ENCODE measurements at places on chromosomes 4 and X. TPM values are rescaled to one million over a fixed set of nuclear protein-coding genes. Genes with fewer than 3 reads are reported as not detected.

Gene TXK
- total RNA-seq = 28.6 TPM

Gene LIAS
- total RNA-seq = 30.9 TPM

Gene IL21
- 53.1 TPM for total RNA-seq

DNA sequence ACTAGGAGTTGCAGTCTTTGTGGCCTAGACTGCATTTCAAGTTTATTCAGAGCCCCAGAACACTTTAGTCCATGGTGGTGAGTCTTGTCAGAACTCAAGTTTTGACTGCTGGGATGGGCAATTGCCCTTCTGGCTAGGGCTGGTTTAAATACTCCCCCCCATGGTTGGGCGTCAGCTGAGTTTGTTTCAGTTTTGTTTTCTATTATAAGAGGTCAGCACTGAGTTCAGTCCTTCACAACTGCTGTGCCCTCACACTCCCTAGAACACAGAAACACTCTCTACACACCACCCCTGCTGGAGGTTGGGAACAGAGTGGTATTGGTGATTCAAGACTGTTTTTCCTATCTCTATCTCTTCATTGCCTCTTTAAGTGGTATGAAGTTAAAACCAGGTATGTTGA, 217.0 kb downstream of the GUCY2F start:
- no peak overlapping the region for H3K27ac ChIP-seq
- H3K36me3 ChIP-seq = no peaks in the 10 kb centered on the region
- no peaks in the 10 kb centered on the region for H3K4me1 ChIP-seq

GRCh38 chr4:105194328-105195231, 47.9 kb downstream of the TET2 start:
- peaks cover 38% of the 10 kb centered on the region for H3K36me3 ChIP-seq

Gene MSANTD1
- 0.49 TPM for total RNA-seq

DNA sequence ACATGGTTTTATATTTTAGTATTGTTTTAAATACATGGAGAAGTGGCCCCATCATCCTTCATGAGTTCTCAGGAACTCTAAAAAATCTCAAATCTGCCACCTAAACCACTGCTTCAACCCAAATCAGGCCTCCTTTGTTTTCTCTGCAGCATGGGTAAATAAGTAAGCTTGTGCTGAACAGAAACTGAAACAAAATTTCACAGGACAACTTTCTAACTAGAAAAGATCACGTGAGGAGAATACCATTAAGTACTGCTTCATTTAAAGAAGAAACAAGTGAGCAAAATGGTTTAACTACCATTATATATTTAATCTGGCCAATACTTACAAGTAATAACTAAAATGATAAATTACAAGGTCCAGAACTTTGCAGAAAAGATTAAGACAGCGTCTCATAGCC, 2.5 kb downstream of the ARAP2 start:
- no peaks in the 10 kb centered on the region for H3K27me3 ChIP-seq
- no peak for DNase-seq
- peak overlapping the region; percentile 58 for H3K27ac ChIP-seq

DNA sequence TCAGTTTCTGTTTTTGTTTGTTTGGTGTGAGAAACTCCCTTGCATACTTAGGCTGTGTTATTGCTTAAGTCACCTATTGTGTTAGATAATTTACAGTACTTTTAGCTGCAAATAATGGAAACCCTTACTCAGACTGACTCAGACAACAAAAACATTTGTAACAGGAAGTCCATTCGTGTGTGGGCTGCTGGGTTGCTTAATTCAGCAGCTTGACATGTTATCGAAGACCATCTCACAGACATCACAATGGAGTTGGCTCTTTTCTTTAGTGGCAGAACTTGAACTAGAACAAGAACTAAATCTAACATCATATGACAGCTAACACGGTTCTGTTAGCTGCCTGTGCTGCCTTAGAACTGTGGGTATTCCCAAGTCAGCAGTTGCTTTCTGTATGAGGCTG, 9.9 kb upstream of the GABRE start:
- no peak overlapping the region for H3K4me3 ChIP-seq
- DNase-seq = no peak
- H3K36me3 ChIP-seq = no peaks in the 10 kb centered on the region
- no peaks in the 10 kb centered on the region for H3K4me1 ChIP-seq

Gene NXF2B
- not detected for total RNA-seq

Gene TEX13B
- not detected for total RNA-seq

DNA sequence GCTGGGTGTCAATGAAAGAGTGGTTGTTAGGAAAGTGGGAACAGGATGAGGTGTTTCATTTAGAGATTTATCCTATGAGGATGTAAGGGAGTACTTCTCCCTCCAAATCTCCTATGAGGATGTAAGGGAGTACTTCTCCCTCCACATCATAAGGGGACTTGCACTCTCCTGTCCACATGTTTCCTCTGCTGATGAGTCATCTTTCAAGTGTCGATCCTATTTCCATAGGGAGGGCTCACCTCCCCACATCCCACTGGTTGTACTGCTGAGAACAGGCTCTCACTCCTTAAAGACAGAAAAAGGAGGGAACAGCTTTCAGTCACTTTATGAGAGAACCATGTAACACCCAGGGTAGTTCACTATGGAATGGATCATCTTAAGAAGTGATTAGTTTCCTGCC, 65.0 kb downstream of the INPP4B start:
- H3K36me3 ChIP-seq = peaks cover 8% of the 10 kb centered on the region
- no peaks in the 10 kb centered on the region for H3K27me3 ChIP-seq
- peaks cover 2% of the 10 kb centered on the region for H3K4me1 ChIP-seq
- H3K27ac ChIP-seq = no peak overlapping the region
- H3K4me3 ChIP-seq = no peak overlapping the region
- DNase-seq = no peak

Gene AGA
- 14.4 TPM for total RNA-seq

DNA sequence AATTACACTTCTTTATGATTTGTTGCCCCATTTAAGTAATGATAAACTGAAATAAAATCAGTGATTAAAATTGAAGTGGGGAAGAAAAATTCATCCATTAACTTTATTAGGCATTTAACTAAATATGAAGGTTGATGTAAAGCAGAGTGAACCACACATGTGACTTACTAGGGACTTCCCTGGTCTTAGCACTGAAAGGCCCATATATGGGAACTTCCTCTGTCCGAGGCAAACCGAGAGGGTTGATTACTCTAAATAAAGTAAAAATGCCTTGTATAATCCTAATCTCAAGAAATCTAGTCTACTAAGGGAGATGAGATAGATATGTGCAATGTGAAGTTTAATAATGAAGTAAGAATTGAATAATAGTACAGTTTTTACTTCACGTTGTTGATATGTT, 403.9 kb upstream of the RPS6KA3 start:
- H3K4me1 ChIP-seq = no peaks in the 10 kb centered on the region
- H3K27me3 ChIP-seq = no peaks in the 10 kb centered on the region
- DNase-seq = no peak
- no peak overlapping the region for H3K4me3 ChIP-seq

Gene CPZ
- total RNA-seq = not detected

- DNase-seq = no peak
- H3K36me3 ChIP-seq = no peaks in the 10 kb centered on the region
- no peaks in the 10 kb centered on the region for H3K27me3 ChIP-seq
- H3K27ac ChIP-seq = no peak overlapping the region
- no peak overlapping the region for H3K4me3 ChIP-seq
- H3K4me1 ChIP-seq = no peaks in the 10 kb centered on the region
Observed at GRCh38 chrX:11530621-11531020, 135.1 kb downstream of the ARHGAP6 start.

GRCh38 chr4:105686571-105686970, 21.9 kb downstream of the INTS12 start:
- H3K4me1 ChIP-seq = no peaks in the 10 kb centered on the region
- no peak for DNase-seq
- H3K27ac ChIP-seq = no peak overlapping the region
- no peaks in the 10 kb centered on the region for H3K27me3 ChIP-seq

Gene WWC2
- total RNA-seq = 10.0 TPM

Gene PITX2
- total RNA-seq = not detected

Gene MND1
- total RNA-seq = 51.3 TPM

DNA sequence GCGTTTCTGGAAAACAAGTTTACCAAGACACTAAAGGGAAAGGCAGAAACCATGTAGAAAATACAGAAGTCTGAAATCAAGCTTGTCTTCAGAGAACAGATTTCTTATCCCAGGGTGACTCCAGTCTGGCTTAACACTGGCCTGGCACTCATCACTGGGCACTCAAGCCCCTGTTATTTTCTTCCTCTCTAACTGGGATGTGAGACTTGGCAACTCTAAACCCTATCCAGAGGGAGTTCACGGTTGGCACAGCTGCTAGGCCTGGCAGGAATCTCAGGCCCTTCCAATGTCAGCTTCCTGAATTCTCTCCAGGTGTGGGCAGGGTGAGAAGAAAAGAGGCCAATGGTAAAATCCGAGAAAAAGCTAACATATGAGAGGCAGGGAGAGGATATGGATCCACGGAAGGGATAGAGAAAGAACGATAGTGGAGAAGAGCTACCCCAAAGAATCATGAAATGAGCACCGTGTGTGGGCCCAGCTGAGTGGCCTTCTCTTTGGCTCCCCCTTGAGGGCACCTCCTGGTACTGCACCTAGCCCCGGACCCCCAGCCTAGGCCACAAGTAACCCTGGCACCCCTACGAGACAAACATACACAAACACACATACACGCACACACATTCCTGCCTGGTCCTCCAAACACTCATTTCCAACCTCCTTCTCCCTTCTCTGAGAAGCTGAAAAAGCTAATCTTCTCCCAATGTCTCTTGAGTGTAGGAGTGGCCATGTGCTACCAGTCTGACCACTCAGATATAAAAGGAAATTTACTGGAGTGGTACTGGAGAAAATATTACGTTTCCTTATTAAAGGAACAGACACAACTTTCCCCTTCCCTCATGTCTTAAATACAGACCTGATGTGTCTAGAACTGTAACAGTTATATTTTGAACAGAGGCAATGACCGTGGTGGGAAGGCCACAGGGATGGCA, 16.6 kb upstream of the PTCHD1 start:
- no peak overlapping the region for H3K27ac ChIP-seq
- no peaks in the 10 kb centered on the region for H3K4me1 ChIP-seq
- DNase-seq = peak; percentile 35
- no peak overlapping the region for H3K4me3 ChIP-seq
- no peaks in the 10 kb centered on the region for H3K36me3 ChIP-seq
- no peaks in the 10 kb centered on the region for H3K27me3 ChIP-seq

Gene TRIM61
- 0.67 TPM for total RNA-seq

DNA sequence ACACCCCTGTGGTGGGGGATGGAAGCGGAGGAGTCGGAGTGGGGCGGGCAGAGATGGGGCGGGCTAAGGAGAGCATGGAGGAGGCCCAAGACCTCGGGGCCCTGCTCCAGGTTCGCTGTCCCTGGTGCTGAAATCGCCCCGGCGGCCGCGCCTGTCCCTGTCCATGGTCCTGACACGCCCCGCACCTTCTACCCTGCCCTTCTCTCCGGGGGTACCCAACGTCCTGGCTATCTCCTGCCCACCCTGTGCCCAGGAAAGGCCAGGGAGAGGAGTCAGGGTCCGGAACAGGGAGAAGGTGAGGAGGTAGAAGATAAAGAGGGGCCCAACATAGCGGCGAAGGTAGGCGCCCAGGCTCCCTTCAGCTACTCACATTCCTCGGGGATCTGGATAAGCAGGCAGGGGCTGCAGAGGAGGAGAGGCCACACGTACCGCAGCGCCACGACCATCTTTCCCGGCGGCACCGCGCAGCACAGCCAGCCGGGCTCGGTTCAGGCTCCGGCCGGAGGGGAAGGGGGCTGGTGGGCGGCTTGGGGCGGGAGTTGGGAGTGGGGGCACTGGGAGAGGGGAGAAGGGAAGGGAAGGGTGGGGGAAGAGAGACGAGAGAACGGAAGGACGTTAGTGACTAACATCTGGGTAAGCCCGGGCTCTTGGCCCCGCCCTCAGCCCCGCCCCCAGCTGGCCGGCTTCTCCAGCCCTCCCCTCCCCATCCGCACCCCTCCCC, 10.4 kb downstream of the L1CAM start:
- no peak overlapping the region for H3K4me3 ChIP-seq
- DNase-seq = peak; percentile 72
- no peak overlapping the region for H3K27ac ChIP-seq
- no peaks in the 10 kb centered on the region for H3K36me3 ChIP-seq
- H3K4me1 ChIP-seq = peaks cover 18% of the 10 kb centered on the region

DNA sequence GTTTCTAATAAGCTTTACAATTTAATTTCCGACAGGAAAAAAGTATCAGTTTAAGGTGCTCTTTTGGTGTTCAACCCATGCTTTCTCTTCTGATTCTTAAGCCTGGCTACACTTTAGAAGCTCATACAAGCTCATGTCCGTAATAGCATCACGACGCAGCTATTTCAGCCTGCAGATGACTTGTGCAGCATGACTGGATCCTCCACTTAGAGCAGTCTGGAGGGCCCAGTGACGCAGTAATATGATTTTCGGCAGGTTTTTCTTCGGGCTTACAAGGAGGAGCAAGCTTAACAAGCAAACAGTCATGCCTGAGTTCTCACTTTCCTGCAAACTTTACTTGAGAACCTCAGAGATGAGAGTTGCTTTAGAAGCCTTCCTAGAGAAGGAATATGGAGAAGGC, 85.3 kb upstream of the MAML3 start:
- H3K36me3 ChIP-seq = no peaks in the 10 kb centered on the region
- H3K27me3 ChIP-seq = peaks cover 8% of the 10 kb centered on the region
- no peak for DNase-seq
- H3K4me3 ChIP-seq = no peak overlapping the region
- H3K27ac ChIP-seq = no peak overlapping the region

- H3K4me3 ChIP-seq = peak within 1 kb of the TSS; percentile 70
- H3K27me3 ChIP-seq = no peaks in the 10 kb centered on the region
- peaks cover 15% of the 10 kb centered on the region for H3K4me1 ChIP-seq
- H3K27ac ChIP-seq = no peak within 1 kb of the TSS
- DNase-seq = peak; percentile 31
Observed at GRCh38 chrX:154750301-154751202, at the start of gene GAB3. GAB3 (minus strand) TSS chrX:154751077; CDS start chrX:154751025, 52 bp downstream.

- H3K4me3 ChIP-seq = no peak overlapping the region
- no peaks in the 10 kb centered on the region for H3K36me3 ChIP-seq
- H3K4me1 ChIP-seq = peaks cover 18% of the 10 kb centered on the region
- H3K27ac ChIP-seq = no peak overlapping the region
- DNase-seq = peak; percentile 7
- H3K27me3 ChIP-seq = no peaks in the 10 kb centered on the region
Observed at GRCh38 chrX:46791927-46792809, 33.2 kb upstream of the SLC9A7 start.

GRCh38 chr4:110609044-110609750, 13.7 kb downstream of the PITX2 start:
- H3K4me1 ChIP-seq = peaks cover 8% of the 10 kb centered on the region
- H3K27me3 ChIP-seq = peaks cover 54% of the 10 kb centered on the region
- no peak overlapping the region for H3K27ac ChIP-seq
- DNase-seq = no peak
- H3K4me3 ChIP-seq = no peak overlapping the region
